ENCODE measurements at places on chromosomes 2 and 18. TPM values are rescaled to one million over a fixed set of nuclear protein-coding genes. Genes with fewer than 3 reads are reported as not detected.

DNA sequence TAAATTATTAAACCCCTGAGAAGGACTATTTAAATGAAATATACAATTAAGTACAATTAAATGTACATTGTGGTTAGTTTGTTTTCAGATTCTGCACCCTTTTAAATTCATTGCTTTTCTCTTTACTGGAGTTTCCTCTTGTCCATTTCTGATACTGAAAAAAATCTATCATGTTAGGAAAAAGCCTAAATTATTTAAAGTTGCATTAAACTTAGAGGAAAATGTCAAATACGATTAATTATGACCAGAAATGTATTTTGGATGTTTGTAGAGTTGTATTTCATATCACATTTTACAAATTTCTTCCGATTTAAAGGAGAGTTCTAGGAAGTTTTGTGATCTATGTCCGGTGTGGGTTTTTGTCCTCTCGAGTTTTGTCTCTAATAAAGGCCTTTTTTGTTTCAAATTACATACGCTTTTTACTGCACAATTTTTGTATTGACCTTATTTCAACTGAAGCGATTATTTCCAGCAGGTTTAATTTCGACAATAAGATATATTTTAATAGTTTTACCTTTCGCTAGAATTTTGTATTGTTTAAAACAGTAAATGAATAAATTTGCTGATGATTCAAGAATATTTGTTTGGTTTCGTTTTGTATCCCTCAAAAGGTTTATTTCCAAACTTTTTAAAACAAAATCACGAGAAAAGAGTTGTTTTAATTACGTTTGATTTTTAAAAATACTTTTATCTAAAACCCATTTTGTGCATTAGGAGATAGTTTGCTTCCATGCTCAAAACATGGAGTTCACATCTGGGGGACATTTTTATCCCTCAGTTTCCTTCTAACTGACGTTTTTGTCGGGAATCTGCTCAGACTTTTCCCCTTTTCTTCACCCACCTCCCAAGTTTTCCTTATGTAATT lies 3.3 kb upstream of the SATB2 start:
- H3K4me3 ChIP-seq = no peak overlapping the region
- peaks cover 67% of the 10 kb centered on the region for H3K27me3 ChIP-seq
- H3K36me3 ChIP-seq = peaks cover 7% of the 10 kb centered on the region
- H3K4me1 ChIP-seq = peaks cover 28% of the 10 kb centered on the region

DNA sequence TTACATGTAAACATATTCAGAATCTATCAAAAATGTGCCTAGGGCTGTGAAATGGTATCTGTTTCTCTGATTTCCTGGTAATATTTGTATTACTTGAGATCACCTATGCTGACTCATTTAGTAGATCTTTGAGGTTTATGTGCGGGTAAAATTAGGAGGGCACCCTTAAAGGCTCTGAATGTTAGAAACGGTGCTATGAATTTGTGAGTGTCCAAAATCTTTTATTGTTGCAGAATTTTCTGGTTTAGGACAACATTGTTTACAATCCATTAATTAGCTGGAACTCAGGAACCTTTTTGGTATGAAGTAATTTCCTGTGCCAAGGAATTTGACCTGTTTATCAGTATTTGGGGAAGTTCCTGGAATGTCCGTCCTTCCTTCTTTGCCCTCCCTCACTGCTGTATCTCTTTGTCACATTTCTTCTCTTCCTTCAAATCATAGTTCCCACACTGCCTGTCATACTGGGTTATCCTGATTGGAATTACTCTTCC lies 130.5 kb downstream of the TANC1 start:
- DNase-seq = no peak
- no peak overlapping the region for H3K4me3 ChIP-seq
- peaks cover 21% of the 10 kb centered on the region for H3K4me1 ChIP-seq
- H3K36me3 ChIP-seq = peaks cover 9% of the 10 kb centered on the region
- no peaks in the 10 kb centered on the region for H3K27me3 ChIP-seq

DNA sequence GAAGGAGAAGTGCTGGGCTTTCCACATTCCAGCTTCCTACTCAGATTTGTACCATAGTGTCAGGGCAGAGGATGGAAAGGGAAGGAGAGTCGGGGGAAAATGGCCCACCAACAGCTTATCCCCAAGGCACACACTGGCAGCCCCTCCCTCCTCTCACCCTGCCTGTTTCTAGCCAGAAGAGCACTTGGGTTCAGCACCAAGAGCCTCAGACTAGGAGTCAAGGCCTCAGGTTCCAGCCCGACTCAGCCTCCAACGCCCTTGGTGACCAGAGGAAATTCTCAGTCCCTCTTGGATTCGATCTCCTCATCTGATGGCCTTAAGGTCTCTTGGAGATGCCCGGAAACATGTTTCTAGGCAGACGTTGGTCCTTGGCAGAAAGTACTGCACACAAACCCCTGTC lies 53.9 kb downstream of the TNS1 start:
- peaks cover 42% of the 10 kb centered on the region for H3K4me1 ChIP-seq
- peaks cover 15% of the 10 kb centered on the region for H3K27me3 ChIP-seq
- H3K4me3 ChIP-seq = no peak overlapping the region

DNA sequence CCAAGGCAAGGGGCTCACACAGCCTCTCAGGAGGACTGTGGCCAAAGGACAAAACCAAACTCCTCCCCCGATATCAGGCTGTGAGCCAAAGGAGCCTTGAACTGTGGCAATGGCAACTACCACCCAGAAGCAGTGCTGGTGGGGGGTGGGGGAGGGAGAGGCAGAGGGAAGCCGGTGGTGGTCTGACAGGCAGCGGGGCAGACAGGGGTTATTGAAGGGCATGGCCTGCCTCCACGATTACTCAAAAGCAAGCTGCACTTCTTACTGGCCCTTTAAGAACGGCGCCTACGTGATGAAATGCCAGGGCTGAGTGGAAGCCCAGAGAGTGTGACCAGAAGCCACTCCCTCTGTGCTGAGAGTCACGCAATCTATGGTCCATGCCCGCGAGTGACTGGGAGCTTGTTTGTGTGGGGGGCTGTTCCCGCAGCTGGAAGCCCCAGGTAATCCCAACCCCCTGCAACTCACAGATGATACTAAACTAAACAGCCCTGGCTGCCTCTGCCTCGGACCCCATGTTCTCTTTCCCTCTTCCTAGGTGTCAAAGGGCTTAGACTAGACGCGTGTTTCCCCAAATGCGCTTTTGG lies 128.2 kb upstream of the CXCR4 start:
- H3K4me3 ChIP-seq = no peak overlapping the region
- H3K27me3 ChIP-seq = no peaks in the 10 kb centered on the region
- peaks cover 20% of the 10 kb centered on the region for H3K4me1 ChIP-seq
- H3K27ac ChIP-seq = no peak overlapping the region
- no peak for DNase-seq

DNA sequence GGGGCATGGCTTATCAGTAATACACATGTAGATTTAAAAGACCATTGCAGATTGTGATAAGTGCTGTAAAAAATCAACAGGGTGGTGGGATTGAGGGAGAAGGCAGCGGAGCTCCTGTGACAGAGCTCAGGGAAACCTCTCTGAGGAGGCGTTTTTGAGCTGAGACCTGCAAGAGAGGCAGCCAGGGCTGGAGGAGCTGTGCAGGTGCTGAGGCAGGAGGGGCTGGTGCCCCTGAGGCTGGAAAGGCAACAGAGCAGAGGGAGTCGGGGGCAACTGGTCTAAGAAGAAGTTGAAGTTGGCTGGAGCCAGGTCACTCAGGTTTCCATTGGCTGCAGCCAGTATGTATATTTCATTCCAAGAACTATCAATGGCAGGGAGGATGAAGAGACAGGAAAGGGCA lies 47.6 kb downstream of the KLHL29 start:
- H3K4me1 ChIP-seq = peaks cover 11% of the 10 kb centered on the region
- no peak for DNase-seq
- H3K27ac ChIP-seq = no peak overlapping the region

DNA sequence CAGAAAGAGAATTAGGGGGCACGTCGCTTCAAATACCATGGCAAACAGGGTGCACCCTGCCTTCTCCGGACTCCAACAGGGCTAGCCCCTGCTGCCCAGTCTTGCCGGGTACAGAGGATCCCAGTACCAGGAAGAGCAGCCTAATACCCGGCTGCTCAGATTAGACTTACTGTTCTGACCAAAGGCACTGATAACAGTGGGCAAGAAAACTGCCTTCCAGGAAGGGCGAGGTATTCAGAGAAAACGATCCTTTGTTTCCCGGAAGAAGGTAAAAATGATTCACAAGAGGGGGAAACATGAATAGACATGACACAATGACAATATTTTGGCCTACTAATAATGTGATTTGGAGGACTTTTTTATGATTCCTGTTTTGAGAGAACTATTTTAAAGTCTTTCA lies 99.9 kb downstream of the SS18 start:
- H3K27me3 ChIP-seq = peaks cover 3% of the 10 kb centered on the region
- H3K36me3 ChIP-seq = no peaks in the 10 kb centered on the region
- no peaks in the 10 kb centered on the region for H3K4me1 ChIP-seq
- DNase-seq = no peak

Gene ASTL
- total RNA-seq = 0.22 TPM

Gene PLCD4
- 0.30 TPM for total RNA-seq
